ENCODE measurements at places on chromosomes 13 and 19.
A peak's percentile ranks its signal among the peaks of the same experiment; 100 is the strongest.

DNA sequence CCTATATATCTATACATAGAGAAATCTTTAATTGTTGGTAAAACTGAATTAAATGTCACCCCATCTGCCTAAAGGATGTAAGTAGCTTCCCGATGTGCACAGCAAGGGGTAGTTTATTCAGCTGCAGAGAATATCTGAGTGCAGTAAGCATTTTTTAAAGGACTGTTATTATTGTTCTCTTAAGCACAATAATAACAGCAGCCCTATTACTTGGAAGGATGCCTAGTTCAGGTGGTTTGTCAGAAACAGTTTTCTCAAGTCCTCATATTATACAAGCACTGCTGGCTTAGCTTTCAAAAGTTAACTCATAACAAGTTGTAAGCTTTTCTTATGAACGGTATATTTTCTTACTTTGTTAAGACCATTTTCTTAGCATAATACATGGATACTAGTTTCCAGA, 142.6 kb downstream of the CRYL1 start:
- DNase-seq = no peak

DNA sequence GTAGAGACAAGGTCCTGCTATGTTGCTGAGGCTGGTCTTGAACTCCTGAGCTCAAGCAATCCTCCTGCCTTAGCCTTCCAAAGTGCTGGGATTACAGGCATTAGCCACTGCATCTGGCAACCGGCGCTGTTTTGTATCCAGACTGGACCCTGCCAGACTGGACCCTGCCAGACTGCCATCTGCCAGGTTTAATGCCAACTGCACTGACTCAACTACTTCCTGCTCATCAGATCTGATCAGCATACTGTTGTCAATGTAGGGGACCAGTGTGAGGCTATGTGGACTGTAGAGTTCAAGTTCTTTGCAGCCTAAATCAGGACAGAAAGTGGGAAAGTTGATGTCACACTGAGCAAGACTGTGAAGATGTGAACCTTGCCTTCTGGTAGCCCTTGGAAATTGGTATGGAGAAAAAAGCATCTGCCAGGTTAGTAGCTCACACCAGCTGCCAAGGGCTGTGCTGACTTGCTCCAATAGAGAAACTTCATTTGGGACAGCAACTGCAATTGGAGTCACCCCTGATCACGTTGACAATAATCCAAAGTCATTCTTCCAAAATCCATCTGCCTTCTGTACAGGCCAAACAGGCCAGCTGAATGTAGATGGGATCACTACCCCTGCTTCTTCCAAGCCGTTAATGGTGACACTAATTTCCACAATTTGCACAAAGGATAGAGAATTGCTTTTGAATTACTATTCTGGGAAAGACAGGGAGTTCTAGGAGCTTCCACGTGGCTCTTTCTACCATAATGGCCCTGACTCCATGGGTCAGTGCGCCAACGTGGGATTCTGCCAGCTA, 36.8 kb upstream of the ATP1A3 start:
- DNase-seq = no peak

GRCh38 chr13:26054896-26055295, 3.1 kb upstream of the SHISA2 start:
- DNase-seq = no peak

DNA sequence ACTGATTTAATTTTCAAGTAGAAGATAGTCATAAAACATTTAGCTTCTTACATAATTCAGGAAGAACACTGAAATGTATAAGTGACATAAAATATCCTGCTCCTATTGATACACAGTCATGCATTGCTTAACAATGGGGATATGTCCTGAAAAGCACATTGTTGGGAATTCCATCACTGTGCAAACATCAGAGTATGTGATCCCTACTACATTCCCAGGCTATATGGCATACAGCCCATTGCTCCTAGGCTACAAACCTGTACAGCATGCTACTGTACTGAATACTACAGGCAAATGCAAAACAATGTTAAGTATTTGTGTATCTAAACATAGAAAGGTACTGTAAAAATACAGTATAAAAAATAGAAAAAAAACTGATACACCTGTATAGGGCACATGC, 723.9 kb upstream of the ARGLU1 start:
- DNase-seq = no peak

DNA sequence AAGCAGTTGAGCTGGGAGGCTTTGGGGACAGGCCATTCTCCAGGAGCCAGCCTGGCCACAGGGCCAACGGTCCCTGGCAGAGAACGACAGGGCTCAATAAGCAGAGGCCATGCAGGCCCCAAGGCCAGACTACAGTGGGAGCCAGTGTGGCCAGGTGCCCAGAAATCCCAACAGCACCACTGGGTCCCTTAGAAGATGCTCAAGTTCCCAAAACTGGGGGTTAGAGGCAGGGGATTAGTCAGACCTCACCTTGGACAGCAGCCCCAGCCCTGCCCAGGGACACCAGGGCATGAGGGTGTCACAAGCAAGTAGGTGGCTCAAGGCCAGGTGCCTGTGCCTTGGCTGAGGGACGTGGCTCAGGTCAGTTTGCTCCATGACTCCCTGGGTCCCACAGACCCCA, 12.8 kb downstream of the SCGB2B2 start:
- no peak for DNase-seq

- no peak for DNase-seq
These were observed 1.1 kb upstream of the MAST1 start for GRCh38 chr19:12837225-12837624.

DNA sequence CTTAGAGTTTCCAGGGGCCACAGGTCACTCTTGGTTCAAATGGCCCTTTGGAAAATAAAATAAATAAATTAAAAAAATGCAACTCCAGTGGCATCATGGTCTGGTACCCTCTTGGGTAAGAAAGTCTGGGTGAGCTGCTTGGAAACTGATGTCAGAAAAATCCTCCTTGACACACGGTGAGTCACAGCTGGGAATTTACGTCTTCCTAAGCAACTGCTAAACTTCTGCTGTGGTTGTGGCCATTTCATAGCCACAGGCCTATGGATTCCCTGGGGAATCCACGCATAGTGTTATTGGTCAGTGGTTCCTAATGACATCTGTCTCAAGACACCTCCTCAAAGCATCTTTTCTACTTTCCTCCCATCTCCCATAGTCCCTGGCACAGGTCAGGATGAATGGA, 220.8 kb downstream of the COG6 start:
- DNase-seq = peak; percentile 83

DNA sequence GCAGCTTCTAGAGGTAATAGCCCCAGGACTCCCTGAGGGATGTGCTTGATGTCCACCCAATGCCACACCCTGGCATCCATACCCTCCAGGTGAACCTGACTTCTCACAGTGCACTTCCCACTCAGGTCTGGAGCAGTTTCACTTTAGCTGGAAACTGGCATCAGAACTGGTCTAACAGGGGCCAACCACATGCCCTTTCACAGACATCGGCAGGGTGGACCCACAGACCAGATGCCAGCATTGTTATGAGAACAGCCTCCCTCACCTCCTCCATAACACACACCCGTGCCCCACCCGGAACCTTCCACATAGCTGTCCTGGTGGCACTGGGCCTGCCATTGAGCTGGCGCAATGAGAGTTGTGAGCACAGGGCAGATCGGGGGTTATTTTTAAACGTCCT, 77.4 kb upstream of the GPR12 start:
- no peak for DNase-seq

GRCh38 chr13:43153436-43154090, 130.2 kb downstream of the DNAJC15 start:
- DNase-seq = peak; percentile 42

- DNase-seq = no peak
These were observed 131.1 kb upstream of the HTR2A start for GRCh38 chr13:47027780-47028437.

DNA sequence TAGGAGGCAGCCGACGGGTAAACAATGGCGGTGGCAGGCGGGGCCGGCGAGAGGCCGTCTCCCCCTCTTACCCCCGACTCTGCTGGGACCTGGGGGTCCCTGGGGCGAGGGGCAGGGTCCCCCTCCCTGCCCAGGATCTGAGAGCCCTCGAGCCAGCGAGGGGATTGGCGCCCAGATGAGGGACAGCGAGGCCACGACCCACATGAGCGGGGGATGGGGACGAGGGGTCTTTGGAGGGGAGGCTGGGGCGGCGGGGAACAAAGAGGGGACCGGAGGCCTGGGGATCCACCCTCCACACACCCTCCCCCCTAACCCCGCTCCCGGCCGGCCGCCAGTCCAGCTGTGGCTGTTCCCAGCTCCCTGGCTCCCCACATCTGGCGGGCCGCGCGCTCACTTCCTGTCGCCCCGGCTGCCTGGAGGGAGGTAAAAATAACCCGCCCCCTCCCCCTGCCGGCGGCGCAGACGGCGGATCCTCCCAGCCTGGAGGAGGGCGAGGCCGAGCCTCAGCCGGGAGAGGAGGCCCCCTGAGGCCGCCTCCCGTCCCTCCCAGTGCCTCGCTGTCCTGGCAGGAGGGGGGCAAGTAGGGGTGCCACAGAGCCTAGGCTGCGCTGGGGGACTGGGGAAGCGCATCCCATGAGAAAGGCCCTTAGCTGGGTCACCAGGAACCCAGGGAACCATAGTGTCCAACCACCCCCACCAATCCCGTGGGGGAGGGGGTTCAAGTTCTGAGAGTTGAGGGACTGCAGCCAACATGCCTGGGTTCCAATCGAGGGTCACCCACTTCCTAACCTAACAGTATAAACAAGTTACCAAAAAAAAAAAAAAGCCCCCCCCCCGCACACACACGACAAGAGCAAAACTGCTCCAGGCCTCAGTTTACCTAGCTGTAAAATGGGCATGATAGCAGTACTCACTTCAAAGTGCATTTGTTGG, 29.3 kb upstream of the NANOS3 start:
- peak; percentile 82 for DNase-seq

DNA sequence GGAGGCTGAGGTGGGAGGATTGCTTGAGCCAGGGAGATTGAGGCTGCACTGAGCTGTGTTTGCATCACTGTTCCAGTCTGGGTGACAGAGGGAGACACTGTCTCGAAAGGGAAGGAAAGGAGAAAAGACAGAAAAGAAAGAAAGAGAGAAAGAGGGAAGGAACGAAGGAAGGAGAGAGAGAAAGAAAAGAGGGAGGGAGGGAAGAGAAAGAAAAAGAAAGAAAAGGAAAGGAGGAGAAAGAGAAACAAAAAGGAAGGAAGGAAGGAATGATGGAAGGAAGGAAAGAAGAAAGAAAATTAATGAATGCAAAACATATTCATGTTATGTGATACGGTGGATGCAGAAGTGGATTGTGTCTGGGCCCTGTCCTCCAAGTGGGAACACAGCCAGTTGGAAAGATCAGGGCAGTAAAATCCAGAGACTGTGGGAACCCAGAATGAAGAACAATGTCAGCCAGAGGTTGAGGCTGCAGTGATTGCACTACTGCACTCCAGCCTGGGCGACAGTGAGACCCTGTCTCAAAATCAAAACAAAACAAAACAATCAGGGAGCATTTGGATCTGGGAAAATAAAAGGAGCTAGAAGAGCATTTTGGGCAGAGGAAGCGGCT, 6.2 kb downstream of the PHLDB3 start:
- DNase-seq = no peak

DNA sequence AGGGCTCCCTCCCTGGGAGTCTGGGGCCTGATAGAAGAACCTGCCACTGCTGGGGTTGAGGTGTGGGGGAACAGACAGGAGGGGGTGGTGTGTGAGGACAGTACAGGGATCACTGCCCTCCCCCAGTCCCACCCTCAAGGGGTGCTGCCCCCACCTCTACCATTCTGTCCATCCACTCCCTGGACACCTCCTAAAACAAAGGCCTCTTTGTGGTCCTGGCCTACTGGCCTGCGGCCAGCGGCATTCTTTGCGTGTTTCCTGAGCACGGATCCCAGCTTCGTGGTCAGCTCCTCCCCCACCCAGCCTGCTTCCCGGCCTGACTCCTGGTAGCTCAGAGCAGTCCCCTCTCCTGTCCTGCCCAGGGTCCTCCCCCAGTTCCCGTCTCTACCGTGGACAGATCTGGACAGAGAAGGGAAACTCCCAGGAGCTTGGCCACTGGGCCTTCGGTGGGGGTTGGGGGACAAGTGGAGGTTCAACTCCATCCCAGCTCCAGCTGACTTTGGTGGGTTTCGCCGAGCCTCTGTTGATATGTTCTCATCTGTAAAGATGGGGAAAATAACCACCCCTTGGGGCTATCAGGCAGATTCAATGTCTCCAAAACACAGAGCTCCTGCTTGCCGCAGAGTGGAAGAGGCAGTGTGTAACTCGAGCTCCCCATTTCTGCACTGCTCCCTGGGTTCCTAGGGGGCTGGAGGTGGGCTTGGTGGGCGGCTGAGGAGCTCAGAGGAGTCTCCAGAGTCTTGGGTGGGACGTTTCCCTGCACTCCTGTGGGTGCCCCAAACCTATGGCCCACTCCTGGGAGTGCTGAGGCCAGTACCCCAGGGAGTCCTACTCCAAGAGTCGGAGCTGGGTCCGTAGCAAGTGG, 48.7 kb downstream of the LYL1 start:
- DNase-seq = peak; percentile 60

- no peak for DNase-seq
These were observed 112.9 kb upstream of the PEG3 start for GRCh38 chr19:56953470-56953869.

GRCh38 chr13:24243302-24243701, 66.1 kb upstream of the C1QTNF9 start:
- DNase-seq = no peak

GRCh38 chr13:114118511-114119123, 13.8 kb downstream of the RASA3 start:
- no peak for DNase-seq

- no peak for DNase-seq
These were observed 136.5 kb upstream of the GPR12 start for GRCh38 chr13:26896986-26897668.

DNA sequence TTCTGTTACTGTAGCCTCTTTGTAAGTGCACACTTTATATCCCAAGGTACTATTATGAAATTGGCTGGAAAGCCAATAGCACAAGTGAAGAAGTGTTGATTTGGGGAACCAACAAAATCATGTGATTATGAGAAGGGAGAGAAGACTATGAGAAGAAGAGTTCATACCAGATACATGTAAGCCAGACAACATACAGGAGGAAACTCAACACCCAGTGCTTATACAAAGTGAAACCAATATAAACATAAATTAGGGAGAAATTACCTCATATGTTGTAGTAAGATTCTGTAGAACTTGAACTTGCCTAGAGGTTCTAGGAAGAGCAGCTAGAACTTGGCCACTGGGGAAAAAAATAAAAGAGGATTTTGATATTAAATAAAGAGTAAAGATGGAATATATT, 17.4 kb downstream of the CPB2 start:
- no peak for DNase-seq

DNA sequence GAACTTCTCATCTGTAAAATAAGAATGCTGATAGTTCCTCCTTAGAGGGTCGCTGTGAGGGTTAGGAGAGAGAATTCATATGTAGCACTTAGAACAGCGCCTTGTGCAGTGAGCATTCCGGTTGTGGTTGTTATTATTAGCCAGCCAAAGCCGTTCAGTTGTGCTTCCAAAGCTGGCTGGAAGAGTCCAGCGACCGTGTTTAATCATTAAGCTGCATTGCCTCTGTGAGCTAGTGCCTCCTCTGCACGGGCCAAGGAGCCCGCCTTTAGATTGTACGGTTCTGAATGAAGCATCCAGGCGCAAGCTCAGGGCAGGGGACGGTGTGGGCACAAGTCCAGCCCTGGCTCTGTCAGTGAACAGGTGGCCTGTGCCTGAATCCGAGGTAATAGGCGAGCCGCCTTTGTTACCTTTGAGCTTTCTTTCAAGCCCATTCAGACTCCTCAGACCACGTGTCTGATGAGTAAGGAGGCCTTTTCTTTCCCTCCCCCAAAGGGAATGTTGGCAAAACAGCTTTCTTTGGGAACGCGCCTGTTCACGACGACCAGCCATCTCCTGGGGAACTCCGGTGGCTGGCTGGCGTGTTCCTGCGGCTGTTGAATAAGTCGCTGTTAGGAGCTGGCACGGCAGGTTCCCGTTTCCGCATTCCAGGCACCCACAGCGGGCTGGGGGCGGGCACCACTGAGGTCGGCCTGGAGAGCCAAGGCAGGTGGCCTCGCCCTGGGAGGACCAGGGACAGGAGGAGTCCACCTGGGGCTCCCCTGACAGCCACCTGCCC, 25.1 kb downstream of the SIPA1L3 start:
- no peak for DNase-seq
